Myocyte (in vitro differentiated cells): ENCODE measurements at places on chromosomes 2 and 18.
A peak's percentile ranks its signal among the peaks of the same experiment; 100 is the strongest.

GRCh38 chr18:59788791-59789106, 91.5 kb upstream of the CCBE1 start:
- no peak for DNase-seq

DNA sequence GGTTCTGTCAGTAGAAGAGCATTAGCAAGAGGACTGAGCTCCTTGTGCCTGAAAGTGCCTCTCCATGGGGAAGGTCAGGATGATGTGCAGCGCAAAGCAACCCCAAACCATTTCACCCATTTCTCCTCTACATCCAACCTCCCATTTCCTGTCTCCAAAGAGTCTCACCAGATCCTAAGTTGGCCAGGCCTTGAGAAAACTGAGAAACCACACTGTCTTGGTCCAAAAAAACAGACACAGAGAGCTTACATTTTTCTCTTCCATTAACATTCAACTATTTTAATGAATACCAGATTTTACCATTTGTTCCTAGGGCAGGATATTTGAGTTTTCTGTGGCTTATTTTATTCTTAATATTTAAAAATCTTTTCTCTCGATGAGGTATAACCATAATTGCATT, 195.0 kb downstream of the EPHA4 start:
- no peak for DNase-seq

DNA sequence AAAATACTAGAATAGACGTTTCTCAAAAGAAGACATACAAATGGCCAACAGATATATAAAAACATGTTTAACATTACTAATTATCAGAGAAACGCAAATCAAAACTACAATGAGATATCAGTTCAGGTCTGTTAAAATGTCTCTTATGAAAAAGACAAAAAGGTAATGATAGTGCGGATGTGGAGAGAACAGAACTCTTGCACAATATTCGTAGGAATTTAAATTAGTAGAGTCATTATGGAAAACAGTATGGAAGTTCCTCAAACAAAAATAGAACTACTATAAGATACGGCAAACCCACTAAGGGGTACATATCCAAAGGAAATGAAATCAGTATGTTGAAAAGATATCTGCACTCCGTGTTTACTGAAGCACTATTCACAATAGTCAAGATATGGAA, 167.5 kb upstream of the CWC22 start:
- no peak for DNase-seq

DNA sequence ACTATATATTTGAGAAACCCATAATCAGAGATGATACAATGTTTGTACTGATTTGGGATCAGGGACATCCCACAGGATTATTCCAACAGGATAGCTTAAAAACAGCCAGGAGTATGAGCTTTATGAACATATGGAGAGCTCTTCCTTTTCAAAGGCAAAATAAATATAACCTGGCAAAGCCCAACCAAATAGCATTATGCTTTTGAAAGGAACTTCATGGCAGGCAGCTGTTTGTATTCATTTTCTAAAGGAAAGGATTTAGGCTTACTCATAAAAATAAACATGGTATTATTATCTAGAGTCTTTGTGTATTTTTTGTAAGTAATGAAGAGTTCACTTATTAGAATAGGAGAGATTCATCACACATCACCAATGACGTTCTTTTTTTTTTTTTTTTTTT, 44.4 kb downstream of the CCDC195 start:
- DNase-seq = peak; percentile 33

- DNase-seq = no peak
These were observed 8.7 kb upstream of the TEX44 start for GRCh38 chr2:231583982-231584381.

GRCh38 chr2:156021146-156022040, 311.1 kb downstream of the NR4A2 start:
- DNase-seq = no peak

DNA sequence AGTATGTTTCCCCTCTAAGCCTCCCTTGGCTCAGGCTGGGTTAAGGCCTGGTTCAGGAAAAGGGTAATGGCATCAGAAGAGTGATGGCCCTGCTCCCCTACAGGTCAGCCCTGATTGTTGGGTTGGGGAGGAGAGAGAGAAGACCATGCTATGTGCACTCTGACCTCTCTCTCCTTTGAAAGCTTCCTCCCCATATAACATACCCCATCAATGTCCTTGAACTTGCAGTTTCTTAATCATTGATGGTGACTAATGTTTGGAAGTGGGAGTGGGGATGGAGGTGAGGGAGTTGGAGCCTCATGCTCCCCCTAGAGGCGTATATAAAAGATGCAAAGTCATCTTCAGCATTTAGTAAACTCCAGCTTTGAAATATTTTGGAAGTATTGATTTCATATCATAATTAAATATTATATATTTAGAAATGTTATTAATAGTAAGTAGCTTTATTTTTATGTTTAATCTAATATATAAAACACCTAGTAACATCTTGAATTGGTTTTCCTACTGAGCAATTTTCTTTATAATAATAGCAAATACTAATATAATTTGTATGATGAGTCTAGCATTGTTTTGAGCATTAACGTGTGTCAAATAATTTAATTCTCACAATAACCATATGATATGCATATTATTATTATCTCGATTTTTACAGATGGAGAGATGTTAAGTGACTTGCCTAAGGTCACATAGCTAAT, 8.8 kb downstream of the PLCL1 start:
- DNase-seq = peak; percentile 21

- DNase-seq = peak; percentile 49
These were observed at the start of gene NAB1 for GRCh38 chr2:190649035-190649797. Gene NAB1, plus strand, starts transcription at chr2:190649083. Its CDS starts 10,094 bp downstream, at chr2:190659177.

GRCh38 chr2:234403074-234403473, 93.8 kb downstream of the ARL4C start:
- peak; percentile 90 for DNase-seq

- DNase-seq = no peak
These were observed 39.4 kb upstream of the EFHD1 start for GRCh38 chr2:232593982-232594381.

GRCh38 chr2:64036034-64036705, 16.9 kb upstream of the VPS54 start:
- no peak for DNase-seq

GRCh38 chr18:76264876-76265250, 230.2 kb downstream of the ZNF516 start:
- DNase-seq = no peak

DNA sequence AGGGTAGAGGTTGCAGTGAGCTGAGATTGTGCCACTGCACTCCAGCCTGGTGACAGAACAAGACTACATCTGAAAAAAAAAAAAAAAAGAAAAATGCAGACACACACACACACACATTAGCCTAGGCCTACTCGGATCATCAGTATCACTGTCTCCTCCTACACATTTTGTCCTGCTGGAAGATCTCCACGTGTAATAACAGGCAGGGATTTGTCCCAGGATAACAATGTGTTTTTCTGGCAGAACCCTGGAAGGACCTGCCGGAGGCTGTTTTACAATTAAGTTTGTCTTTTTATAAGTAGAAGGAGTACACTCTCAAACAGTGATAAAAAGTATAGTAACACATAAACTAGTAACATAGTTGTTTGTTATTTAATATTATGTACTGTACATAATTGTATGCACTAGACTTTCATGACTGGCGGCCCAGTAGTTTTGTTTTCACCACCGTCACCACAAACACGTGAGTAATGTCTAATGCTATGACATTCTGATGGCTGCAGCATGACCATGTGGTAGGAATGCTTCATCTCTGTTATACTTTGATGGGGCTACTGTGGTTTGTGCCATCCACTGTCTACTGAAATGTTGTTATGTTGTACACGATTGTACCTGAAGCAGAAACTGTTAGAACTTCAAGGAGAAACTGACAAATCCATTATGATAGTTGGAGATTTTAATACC, 130.6 kb downstream of the ATP9B start:
- DNase-seq = peak; percentile 86

GRCh38 chr2:48328942-48329723, 200.8 kb upstream of the STON1 start:
- no peak for DNase-seq

DNA sequence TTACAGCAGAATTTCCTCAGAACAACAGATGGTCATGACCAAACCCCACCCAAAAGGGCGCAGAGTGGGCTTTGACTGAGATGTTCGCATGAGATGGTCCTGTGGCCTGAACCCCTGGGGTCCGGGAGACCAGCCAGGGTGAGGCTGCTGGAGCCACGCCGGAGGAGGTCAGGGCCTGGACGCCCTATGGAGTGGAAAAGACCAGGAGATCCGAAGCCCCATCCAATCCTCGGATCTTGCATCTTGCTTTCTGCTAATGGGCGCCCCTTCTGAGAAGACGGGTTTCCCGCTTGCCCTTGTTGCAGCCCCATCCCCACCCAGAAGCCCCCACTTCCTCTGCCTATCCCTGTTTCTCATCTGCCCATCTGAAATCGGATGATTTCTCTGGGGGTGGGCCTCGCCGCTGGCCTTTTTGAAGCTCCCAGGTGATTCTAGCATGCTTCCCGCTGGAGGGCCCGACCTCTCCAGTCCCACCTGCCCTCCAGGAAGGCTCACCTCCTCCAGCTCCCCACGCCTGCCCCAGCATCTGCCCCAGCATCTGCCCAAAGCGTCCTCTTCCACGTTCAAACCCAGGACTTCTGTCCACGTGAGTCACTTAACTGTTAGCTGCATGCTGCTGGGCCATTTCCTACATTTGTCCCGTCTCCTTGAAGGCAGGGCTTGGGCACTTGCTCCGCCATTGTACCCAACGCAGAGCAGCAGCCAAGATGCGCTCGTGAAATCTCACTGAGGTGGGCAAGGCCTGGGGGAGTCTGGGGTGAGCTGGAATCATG, 4.3 kb upstream of the CNDP1 start:
- DNase-seq = no peak

DNA sequence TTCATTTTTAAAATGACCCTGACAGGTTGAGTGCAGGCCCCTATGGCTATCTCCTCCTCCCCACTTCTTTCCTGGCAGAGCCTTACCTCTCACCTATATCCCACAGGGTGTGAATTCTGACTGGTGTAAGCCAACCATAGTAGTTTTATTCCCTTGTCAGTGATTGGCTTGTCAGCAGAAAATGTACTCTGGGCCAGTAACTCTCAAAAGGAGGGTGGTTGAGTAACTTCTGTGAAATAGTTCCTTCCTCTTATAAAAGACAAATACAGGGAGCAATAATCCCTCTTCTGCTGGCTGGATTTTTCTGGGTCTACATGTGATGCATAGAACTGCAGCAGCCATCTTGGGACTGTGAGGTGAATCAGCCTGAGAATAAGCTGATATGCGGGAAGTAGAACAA, 83.4 kb downstream of the RAPH1 start:
- DNase-seq = no peak

- DNase-seq = peak; percentile 86
These were observed at the start of gene ITGA6 for GRCh38 chr2:172427256-172427989. Gene ITGA6, plus strand, starts transcription at chr2:172427586.

GRCh38 chr2:174350018-174350417, 15.3 kb downstream of the SP9 start:
- DNase-seq = no peak

DNA sequence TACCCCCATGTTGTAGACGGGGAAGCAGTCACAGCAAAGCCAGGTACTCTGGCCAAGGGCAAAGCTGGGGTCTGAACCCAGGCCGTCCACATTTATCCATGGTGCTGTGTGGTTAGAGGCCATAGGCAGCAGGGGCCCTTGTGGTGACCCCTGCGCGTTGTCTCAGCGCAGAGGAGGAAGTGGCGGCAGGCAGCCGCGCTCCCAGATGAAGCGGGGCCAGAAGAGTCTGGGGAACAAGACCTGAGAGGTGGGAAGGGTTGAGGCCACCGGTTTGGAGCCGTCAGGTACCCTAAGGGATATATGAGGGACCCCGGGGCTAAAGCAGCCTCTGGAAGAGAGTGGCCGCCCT, 770 bp downstream of the ZNF396 start:
- DNase-seq = no peak

GRCh38 chr2:151754253-151754897, 20.1 kb upstream of the NEB start:
- DNase-seq = peak; percentile 49

- no peak for DNase-seq
These were observed 1.9 kb downstream of the PIEZO2 start for GRCh38 chr18:11147371-11147951.

GRCh38 chr2:128651000-128651399, 332.3 kb upstream of the HS6ST1 start:
- DNase-seq = no peak

GRCh38 chr2:237820421-237820820, 21.8 kb downstream of the RBM44 start:
- DNase-seq = no peak

- no peak for DNase-seq
These were observed 410.8 kb upstream of the REG3G start for GRCh38 chr2:78614726-78615125.

GRCh38 chr2:172931256-172931894, 144.3 kb upstream of the MAP3K20 start:
- peak; percentile 93 for DNase-seq

- no peak for DNase-seq
These were observed 186.7 kb downstream of the CAMKMT start for GRCh38 chr2:44548221-44549098.
